GM03348 (cell line): ENCODE measurements at places on chromosomes 4 and X.
A peak's percentile ranks its signal among the peaks of the same experiment; 100 is the strongest.

- DNase-seq: peak; percentile 2
Observed at GRCh38 chrX:106802063-106802387, 448 bp upstream of the TBC1D8B start.

DNA sequence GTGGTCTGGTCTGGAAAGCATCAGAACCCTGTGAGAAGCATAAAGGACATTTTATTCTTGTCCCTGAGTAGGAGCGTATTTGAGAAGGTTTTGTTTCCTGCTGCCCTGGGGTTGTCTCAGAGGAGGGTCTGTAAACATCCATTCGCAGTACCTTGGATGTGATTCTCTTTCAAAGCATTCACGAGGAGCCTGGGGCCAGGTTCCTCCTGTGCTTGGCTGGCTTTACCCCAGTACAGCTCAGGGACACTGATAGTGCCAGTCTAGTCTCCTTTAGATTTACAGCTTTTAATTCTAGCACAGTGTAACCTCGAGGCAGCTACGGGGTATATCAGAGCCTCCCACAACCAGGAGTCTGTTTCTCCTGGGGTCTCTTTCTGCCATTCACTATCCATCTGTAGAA is 2.7 kb downstream of the CLRN2 start:
- DNase-seq: no peak

DNA sequence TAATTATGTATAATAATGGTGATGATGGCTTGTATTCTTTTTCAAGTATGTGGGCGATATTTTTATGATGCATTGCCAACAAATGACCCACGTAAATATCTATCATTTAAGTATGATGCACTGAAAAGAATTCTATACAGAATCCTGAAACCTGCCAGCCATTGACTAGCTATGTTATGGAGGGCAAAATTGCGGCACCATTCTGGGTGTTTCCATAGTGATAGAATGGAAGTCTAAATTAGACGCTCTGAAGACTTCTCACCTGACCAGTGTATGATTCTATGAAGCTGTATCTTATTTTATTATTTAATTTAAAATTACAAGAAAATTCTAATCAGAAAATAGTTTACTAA is 677 bp upstream of the CENPC start:
- DNase-seq: no peak

GRCh38 chr4:79977131-79977840 is 95.7 kb downstream of the ANTXR2 start:
- no peak for DNase-seq

DNA sequence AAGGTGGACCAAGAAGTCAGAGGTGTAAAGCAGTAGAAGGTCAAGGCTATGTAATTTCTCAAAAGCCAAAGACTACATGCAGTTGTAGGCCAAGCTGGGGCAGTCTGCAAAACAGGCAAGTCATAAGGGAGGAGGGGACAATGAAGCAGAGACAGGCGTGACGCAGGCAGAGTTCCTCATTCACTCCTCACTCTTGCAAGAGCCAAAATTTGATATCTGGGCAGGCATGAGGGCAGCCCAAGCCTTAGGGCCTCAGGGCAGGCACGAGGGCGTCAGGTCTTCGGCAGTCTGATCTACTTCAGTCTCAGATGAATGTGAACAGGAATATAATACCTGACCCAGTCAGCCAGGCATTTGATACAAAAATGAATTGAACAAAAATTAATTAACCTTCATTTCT is 86.4 kb upstream of the AGA start:
- no peak for DNase-seq

DNA sequence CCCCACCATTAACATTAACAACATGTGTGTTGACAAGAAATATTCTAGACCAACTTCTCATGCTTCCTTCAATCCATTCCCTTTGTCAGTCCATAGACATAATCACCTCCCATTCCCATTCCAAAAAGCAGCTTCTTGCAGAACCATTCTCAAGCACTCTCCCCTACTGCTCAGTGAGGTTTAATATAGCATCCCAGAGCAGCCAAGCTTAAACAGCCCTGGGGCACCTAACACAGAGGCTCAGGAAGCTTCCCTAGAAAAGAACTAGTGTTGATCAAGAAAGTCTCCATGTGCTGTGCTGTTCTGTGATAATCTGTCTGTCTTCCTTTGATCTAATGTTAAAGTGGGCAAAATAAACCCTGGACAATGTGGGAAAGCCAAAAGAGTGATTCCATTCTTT is 174.2 kb upstream of the NOCT start:
- no peak for DNase-seq
